ENCODE measurements at places on chromosomes 4 and X.

DNA sequence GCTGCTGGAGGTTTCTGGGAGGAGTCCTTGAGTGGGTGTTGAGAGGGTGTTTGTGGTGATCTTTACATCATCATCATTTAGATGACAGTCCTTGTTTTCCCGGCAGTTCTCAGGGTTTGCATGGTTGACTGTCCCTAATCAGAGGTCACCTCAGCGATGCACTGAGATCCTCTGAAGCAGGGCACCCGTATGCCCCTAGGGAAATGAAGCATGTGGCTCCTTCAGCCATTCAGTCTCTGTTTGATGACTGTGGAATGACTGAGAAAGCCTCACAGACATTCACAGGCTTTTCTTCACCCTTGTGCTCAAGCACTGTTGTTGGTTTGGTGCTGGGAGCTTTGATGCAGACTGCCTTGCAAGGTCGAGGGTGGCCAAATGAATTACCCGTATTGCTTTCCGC is 474.7 kb downstream of the SPRY1 start:
- DNase-seq = no peak

DNA sequence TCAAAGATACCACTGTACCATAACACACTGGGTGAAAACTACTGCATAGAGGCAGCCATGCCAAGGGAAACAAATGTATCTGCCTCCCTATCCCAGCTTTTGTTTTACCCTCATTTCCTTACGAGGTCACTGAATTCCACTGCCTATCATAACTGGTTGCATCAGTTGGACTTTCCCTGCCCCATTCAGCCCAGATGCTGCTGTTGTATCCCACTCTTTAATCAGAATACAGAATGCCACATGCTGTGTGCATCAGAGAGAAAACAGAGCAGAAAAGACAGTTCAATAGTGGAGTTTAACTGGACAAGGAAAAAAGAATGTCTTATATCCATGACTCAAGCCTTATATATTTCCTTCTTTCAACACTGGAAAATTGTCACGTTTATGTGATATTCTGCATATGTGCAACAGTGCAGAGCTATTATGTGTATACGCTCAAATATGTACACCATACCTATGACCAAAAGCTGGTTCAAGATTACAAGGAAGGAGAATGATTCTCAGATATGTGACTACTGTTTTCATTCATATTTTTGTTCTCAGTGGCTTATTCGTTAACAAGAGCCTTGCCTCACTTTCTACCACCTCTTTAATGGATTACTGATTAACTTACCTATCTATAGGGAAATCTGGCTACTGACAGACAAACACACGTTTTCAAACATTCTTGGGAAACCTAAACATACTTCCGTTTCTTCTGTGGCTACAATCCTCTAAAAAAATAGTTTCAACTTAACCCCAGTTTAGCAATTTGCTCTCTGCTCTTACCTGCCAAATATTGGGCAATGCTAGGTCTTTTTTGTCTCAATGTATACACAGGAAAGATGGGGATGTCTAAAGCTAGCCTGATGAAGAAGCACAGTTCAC is 378.9 kb downstream of the SMARCA1 start:
- no peak for DNase-seq

GRCh38 chr4:149964001-149964796 is 114.0 kb upstream of the DCLK2 start:
- DNase-seq = no peak

GRCh38 chr4:106615961-106616360 is 247.4 kb upstream of the GIMD1 start:
- DNase-seq = no peak

DNA sequence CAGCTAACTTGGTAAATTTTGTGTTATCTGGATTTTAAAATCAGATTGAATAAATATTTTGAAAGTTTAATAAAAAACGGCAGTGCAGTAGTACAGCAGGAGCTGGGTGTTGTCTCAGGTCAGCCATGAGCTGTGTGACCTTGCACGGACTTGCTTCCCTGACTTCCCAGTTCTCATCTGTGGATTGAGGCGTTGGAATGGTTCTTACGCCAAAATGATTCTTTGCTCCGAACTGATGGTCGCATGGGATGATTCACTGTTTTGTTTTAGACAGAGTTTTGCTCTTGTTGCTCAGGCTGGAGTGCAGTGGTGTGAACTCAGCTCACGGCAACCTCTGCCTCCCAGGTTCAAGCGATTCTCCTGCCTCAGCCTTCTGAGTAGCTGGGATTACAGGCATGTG is 45.0 kb downstream of the RGS12 start:
- DNase-seq = no peak

GRCh38 chrX:17960891-17961290 is 99.8 kb upstream of the RAI2 start:
- DNase-seq = no peak

DNA sequence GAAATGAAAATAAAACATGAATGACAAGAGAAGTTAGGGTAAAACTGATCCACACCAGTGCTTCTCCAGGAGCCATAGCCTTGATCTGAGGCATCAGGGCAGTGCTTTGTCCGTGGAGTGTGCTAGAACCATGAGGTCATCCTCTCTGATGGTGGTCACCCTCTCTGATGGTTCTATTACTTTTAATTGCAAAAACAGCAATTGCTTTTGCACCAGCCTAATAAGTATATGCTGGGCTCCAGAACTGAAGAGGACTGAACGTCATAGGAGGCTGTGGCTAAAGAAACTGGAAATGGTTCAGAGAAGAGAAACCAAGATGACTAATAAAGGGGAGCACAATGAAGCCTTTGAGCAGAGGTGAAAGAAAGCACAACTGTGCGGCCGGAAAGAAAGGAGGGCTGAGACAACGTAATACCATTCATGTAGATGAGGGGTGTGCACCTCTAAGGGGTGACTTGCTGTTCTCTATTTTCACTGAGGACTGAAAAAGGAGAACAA is 17.0 kb upstream of the TMEM154 start:
- no peak for DNase-seq

DNA sequence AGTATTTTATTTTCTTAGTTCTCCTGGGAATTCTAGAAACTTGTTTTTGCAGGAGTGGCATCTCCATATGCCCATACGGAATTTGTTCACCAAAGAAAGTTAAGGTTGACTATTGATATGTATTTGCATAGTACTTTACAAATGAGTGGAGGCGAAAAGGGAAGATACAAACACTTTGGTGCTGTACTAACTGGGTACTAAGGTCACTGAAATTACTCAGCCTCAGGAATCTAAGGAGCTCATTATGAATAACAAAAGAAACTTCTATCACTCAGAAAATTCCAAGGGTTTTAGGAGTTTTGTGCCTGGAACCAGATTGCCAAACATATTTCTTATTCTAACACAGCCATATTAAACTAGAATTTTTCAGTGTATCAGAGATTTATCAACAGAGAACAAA is 27.4 kb upstream of the TMPRSS11B start:
- DNase-seq = no peak

DNA sequence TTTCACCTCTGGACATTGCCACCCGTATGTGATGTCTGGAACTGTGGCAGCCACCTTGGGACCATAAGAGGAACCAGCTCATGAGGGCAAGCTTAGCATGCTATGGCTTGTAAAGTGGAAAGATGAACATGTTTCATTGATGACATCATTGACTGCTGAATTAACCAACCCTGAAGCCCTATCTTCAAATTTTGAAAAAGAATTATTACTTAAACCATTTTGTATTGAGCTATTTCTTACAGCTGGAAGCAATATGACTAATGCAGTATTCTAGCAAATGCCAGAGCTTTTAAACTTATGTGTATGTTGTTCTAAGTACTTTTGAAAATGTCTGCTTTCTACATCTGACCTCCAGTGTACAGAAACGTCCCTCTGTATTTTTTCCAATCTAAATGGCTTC is 18.1 kb downstream of the GUCY2F start:
- DNase-seq = no peak

- no peak for DNase-seq
Measured at GRCh38 chrX:154419688-154420401, 8.5 kb downstream of the TAFAZZIN start.

GRCh38 chr4:147340111-147340510 is 140.8 kb upstream of the EDNRA start:
- DNase-seq = no peak

DNA sequence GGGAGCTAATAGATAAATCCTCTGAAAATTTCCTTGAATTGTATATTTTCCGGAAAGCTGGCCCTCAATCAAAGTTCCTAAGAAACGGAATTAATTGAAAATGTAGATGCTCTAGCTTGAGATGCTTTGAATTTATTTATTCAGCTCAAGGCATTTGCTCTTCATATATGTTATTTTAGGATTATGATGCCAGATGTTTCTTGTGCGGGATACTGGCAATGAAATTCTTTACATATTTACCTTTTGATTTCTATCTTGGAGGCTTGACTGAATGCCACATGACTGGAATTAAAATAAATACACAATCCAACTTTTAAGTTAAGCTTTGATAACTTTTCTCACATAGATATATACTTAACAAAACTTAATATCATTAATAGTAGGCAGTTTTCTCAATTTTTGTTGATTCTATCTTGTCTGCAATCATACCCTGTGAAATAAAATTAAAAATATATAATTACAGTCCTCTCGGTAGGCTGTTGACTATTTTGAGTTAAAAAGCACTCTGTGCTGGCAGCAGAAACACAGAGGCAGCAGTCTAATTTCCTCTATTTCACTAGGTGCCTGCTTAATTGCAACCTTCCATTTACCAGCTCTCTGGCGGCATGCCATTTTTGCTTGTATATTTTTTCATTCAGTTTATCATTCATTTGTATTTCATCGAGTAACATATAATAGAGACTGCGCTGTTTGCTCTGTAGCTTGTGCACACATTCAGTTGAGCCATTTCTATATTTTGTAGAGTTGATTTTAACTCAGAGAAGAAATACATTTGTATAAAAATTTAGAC is 991.5 kb downstream of the ADGRL3 start:
- DNase-seq = no peak

- no peak for DNase-seq
Measured at GRCh38 chrX:81229229-81229628, 27.3 kb downstream of the SH3BGRL start.

DNA sequence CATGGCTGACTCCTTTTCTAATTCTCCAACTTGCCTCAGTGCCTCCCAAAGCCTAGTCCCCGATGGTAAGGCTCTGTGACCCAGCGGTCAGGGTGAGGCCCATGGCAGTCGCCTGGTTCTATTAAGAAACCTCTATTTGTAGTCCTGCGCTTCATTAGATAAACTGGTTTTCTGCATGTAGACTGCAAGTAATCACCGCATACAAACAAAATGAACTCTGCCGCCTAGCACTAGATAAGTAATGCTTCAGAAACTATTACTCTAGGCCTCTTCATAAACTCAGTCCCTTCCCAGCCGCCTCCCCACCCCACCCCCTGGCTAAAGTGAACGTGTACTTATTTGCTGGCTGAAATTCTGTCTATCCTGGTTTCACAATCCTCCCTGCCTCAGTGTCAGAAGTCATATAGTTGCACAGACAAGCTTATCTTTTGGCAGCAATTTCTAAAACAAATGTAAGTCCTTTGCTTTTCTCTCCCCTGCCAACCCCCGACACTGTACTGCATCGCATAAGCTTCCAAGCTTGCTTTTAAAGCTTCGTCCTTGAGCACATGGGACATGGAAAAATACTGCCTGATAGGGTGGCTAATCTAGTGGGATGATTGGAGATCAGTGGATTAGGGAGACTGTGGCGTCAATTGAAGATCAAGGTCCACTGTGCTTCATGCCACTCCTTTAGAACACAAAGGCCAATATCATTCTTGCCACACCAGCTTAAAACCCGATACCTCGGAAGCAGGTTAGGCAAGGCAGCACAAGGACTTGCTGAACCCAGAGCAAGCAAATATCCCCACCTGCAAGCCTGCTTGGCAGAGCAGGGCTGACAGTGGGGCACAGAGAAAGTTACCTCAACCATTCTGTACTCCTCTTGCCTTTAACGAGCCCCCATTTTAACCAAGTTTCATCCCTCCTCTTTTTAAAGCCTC is 125.8 kb downstream of the IRF2 start:
- DNase-seq = no peak

DNA sequence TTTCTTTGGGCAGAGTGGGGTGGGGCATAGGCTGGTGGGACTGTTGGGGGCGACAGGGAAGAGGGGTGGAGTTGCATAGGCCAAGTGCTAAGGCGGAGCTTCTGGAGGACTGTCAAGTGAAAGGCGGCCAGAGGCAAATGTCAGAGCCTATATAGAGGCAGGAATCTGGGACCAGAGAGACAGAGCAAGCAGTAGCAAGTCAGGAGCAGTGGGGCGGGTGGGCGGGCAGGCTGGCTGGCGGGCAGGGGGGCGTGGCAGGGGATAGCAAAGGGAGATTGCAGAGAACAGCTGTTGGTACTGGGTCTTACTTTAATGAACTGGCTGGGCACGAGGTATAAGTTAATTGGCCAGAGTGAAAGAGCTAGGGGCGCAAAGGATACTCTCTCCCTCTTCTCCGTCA is 89.8 kb downstream of the RTL9 start:
- no peak for DNase-seq

DNA sequence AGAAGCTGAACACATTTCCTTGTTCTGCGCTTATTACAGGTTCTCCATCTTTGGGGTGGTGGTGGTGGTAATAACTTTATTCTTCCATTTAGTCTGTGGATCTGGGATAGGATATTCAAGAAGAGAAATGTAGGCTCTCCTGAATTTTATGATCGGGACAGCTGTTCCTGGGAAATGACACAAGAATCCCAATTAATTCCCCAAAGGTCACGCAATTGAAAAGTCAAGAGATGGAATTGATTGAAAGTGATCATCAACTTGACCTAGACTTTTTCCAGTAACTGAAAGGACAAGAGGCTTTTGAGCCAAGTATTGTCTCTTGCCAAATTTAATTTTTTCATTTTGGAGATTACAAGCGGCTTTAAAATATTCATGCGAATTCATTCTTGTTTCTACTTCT is 98.7 kb upstream of the CBLL2 start:
- no peak for DNase-seq

DNA sequence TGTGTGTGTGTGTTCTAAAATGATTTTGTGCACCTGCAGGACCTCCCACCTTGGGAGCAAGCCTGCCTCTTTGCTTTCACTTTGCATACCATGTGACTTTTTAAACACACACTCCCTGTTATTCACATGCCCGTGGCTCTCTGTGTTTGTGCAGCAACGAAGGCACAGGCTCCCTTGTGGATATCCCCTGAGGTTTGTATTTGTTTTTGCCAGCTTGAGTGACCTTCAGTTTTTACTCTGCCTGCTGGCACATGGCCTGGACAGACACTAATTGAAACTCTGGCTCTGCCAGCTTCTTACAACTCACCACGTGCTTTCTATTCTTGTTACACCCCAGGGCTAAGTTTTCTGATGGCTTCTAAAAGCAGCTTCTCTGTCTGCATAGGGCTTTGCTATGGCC is 885.8 kb downstream of the SH3BGRL start:
- peak; percentile 80 for DNase-seq

- DNase-seq = no peak
Measured at GRCh38 chr4:53778155-53778554, 186.9 kb upstream of the LNX1 start.
